Astrocyte of the spinal cord (primary cell): ENCODE measurements at places on chromosomes 11 and 22.

- no peak for DNase-seq
Observed at GRCh38 chr11:75276186-75276585, 35.6 kb downstream of the TPBGL start.

DNA sequence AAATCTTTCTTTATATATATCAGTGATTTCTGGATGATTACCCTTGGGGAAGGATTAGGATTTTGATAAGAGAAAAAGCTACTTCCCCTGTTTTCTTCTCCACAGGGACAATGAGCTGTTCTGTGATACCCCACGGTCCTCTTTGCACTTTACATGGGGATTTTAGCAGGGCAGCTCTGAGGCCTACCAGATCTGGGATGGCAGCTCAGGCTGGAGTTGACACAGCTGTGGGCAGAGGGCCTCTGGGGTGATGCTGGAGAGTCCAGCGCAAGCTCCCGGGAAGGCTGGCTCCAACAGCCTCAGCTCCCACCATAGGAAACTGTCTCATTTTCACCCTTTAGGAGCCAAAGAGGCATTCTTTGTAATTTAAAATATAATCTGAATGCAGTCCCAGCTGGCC, 383.8 kb upstream of the NARS2 start:
- no peak for DNase-seq

DNA sequence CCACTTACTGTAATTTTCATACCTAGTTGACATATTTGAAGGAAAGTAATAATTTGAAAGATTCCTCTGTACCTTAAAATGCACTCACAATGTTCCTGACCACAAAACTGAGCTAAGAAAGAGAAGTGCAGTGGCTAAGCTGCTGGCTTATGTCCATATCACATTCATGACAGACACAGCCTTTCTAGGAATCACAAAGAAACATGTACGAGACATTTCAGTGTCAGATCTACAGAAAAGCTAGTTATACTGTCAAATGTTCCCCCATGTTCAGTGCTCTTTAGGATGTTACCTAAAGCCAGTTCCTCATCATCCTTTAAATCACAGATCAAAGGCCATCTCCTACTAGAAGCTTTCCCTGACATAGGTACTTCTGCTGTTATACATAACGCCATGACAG, 142.2 kb upstream of the C11orf58 start:
- no peak for DNase-seq

- DNase-seq: no peak
Observed at GRCh38 chr11:120231963-120232362, 8.0 kb upstream of the POU2F3 start.

DNA sequence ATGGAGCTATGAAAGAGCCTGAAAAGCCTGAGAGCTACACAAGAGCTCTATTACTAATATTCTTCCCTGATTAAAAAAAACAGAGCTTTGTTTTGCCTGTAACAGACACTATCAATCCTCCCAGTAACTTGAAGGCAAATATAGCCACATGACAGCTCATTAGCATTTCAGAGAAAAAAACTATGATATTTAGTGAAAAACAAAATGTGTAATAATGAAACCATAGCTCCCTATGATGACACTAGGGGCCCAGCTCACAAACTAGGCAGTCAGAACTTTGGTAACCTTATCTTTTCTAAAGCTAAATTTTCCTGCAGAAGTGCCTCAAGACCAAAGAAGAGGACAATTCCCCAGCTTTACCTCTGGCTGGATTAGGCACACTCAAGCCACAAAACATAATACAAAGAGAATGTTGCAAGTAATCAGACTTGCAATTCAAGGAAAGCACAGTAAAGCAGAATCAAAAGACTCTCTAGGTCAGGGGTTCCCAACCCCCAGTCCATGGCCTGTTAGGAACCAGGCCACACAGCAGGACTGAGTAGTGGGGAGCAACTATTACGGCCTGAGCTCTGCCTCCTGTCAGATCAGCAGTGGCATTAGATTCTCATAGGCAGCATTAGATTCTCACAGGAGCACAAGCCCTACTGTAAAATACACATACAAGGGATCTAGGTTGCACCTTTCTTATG, 53.3 kb downstream of the MRTFA start:
- DNase-seq: no peak
